ENCODE measurements at places on chromosomes 3 and 15.

DNA sequence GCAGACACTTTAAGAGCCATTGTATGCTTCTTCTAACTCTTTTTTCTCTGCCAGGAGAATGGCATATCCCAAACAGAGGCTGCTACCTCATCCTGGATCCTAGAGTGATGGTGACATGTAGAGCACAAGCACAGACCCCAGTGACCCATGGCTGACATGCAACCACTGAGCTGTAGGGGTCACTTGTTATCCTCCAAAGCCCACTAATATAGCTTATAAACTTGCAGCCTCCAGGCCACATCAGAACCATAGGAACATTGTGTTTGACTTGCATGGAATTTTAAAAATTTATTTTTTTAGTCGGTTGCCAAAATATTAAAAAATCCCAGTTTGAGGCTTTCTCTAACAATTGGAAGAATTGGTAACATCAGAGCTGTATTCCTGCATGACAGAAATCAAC lies 283.0 kb upstream of the WNT5A start:
- DNase-seq = no peak

- no peak for DNase-seq
Observed at GRCh38 chr3:11610044-11610671, 33.6 kb downstream of the VGLL4 start.

DNA sequence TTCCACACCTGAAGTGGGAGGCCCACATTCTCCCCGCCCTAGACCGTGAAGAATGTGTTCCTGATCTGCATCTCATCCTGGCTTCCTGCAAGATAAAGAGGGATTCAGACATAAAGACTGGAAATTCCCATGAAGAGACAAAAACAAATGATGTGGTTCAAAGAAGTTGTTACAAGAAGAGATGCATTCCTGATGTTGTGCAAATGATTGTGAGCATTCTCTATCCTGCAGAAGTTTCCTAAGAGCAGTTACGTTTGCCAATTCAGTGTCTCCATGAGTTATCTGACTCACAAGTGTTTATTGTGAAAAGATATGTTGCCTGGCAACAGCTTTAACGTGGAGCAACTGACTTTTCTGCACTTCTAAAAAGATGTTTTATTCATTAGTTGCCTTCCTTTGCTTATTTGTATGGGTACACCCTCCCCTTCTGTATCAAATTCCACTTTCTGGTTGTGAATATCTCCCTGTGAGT lies 107.8 kb downstream of the ZIC4 start:
- DNase-seq = no peak

DNA sequence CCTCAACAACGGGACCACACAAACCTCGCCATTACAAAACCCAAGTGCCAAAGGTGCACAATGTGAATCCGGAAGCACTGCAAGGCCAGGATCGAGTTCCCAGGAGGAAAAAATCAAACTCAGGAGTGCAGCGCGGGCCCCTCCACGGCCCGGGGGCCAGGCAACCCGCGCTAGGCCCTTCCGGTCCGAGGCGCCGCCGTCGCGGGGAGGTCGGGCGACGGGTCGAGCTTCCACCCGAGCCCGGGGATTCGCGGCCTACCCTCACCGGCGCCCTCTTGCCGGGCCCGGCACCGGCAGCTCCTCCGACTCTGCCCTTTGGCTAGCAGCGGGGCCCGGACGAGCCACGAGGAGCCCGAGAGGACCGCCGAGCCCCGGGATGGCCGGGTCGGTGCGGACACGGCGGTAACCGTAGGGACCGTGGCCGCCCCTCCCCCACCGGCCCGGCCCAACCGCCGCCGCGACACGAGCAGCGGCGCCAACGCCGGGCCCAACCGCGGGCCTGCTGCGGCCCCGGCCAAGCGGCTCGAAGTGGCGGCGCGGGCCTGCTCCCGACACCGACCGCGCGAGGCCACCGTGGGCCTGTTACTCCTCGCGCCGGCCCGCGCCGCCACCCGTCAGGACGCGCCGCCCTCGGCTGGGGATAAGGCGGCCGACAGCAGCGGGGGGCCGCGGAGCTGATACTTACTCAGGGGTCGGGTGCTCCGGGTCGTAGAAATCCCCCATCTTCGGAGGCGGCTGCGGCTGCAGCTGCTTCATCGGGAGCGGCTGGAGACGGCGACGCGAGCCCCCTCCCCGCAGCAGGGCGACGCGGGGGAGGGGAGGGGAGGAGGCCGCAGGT lies 525 bp downstream of the SETD2 start:
- peak; percentile 49 for DNase-seq

Data from stimulated activated CD4-positive, alpha-beta T cell treated with anti-CD3 and anti-CD28 coated beads, TNF-alpha, amount 100 ng/mL, for 4 hours (primary cell).